ENCODE measurements at places on chromosomes 13 and 19.

DNA sequence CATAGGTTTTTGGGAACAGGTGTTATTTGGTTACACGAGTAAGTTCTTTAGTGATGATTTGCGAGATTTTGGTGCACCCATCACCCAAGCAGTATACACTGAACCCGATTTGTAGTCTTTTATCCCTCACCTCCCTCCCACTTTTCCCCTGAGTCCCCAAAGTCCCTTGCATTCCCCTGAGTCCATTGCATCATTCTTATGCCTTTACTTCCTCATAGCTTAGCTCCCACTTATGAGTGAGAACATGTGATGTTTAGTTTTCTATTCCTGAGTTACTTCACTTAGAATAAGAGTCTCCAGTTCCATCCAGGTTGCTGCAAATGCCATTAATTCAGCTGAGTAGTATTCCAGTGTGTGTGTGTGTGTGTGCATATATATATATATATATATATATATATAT, 97.2 kb upstream of the EDNRB start:
- no peak for DNase-seq

DNA sequence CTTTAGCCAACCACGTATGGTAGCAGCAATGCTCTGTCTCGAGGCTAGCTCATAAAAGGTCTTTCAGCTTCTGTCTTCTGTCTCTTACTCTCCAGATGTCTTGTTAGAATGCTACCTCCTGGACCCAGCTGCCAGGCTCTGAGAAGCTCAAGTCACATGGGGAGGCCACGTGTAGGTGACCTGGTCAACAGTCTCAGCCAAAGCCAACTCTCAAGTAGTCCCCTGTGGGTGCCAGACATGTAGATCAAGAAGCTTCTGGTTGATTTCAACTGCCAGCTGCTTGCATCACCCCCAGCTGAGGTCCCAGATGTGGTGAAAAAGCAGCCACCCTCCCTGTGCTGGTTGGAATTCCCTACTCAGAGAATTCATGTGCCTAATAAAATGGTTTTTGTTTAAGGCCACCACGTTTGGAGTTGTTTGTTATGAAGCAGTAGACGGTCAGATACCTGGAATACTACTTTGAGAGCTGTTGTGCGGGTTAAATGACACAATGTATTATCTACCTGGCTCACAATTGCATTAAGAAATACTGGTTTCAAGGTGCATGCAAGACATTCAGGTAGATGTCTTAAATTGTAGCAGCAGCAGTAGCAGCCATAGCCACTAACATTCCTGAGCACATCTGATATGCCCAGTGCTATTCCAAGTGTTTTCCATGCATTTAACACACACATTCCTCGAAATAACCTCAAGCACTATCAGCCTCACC, 131.0 kb upstream of the RFC3 start:
- DNase-seq, result no peak

DNA sequence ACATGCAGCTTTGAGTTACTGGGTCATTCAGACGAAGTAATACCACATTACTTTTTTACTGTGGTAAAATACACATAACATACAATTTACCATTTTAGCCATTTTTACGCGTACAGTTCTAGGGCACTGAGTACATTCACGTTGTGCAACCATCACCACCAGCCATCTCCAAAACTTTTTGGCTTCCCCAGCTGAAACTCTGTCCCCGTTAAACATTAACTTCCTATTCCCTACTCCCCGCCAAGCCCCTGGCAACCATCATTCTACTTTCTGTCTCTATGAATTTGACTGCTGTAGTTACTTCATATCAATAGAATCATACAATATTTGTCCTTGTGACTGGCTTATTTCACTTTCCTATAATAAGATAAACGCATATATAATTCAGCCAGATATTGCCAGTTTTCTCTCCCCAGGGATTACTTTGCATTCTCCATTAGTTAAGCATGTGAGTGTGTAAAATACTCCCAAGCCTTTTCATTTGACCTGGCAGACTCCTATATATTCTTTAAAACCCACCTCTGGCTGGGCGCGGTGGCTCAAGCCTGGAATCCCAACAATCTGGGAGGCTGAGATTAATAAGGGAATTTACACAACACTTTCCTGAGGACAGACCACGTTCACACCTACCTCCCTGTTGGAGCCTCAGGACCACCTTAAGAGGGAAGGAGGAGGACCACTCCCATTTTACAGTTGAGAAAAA, 10.0 kb upstream of the CYP4F22 start:
- no peak for DNase-seq

DNA sequence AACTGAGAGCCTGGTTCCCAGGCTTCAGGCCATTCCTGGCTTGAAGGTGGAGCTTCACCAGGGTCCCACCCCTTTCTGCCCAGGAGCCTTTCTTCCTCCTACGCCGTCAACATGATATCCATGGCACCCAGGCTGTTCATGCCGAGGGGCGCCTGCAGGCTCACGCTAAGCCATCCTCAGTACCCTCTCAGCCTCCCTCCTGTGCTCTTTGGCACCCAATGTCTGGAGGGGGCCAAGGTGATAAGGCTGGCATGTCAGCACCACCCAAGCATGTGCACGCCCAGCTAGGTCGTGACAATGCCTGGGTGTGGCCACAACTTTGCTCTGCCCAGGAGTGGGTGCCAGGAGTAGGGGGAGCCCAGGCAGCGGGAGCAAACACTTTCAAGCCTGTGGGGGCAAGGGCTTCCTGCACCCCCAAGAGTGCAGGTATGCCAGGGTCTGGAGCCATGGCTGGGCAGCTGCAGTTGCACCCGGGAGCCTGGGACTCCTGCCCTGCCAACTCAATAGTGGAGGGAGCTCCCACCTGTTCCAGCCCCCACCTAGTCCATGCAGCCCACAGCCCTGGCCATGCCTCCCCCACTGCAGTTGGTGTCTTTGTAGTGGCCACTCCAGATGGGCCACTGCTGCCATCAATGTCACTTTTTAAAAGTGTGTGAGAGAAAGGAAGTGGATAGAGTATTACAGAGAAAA, 219.9 kb downstream of the MAB21L1 start:
- no peak for DNase-seq

All from activated CD8-positive, alpha-beta memory T cell treated with anti-CD3 and anti-CD28 coated beads for 1 hour (primary cell).